Effector CD8-positive, alpha-beta T cell (primary cell): ENCODE measurements at places on chromosomes 3 and 15.

DNA sequence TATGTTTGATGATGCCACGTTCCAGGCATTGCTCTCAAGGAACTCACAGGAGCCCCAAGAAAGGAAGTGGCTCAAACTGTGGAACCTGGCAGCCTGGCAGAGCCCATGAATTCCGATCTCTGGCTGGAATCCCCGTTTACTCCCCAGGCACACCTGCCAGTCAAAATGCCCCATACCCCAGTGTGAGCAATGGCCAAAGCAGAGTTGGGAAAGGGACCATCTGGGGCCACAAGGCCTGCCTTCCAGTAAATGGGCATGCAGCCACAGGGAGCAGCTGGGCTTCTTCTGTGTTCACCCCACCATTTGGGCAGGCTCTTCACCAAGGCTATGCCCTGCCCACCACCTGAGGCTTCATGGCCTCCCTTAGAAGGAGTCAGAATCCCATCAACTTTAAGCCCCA, 257.0 kb upstream of the GOLGA6L4 start:
- no peak for DNase-seq

DNA sequence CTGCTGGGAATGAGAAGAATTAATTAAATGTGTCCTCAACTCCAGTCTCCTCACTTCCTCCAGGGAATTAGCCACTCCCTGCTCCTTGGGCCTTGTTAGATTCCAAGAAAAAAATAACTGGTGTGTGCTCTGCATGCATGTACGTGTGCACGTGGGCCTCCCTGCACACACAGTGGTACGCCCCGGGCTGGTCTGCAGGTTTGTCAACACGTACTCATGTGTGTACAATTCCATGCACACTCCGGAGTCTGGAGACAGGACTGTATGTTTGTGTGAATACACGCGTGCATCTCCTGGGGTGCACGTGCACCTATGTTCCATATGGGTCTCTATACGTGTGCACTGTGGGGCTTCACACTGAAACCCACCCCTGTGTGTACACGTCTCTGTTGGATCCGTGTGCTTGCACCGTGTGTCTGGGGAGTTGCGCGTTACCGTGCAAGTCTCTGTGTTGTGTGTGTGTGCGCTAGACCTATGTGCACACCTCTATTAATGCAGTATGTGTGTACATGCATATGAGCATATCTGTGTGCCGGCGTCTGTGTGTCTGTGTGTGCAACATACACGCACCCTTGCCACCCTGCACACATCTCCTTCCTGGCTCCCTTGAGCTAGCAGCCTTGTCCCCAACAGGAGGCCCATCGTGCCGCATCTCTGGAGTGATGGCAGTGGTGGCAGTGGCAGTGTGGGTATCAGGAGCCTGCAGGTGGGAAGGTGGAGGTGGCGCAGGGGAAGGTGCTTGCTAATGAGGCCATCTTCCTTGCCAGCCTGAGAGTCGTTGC, 210.1 kb downstream of the TBC1D2B start:
- DNase-seq, result no peak

DNA sequence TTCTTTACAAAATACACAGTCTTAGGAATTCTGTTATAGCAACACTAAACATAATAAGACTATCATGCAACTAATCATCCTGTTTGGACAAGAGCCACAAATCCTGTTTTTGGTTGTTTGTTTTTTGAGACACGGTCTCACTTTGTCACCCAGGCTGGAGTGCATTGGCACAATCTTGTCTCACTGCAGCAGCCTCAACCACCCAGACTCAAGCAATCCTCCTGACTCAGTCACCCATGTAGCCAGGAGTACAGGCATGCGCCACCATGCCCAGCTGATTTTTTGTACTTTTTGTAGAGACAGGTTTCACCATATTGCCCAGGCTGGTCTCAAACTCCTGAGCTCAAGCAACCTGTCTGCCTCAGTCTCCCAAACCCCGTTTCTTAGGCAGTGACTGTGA, 28.3 kb downstream of the NEDD4 start:
- DNase-seq, result no peak

- no peak for DNase-seq
These were observed 260.0 kb downstream of the EBLN2 start for GRCh38 chr3:73321286-73321999.

DNA sequence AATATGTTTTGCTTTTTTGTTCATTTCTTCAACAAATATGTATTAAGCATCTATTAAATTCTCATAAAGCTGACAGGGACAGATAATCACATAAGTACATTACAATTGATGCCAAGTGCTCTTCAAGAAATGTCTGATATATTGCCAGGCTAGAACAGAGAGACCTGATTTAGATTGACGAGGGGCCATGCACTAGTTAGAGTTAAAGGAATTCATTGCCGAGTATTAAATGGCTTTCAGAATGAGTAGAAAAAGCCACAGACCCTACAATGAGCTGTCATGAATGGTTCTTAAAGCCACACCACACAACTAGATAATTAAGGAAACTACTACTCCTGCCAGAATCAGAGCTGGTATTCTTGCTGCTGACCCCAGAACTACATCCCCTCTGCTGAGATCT, 250.2 kb upstream of the MME start:
- DNase-seq, result no peak

GRCh38 chr3:73137736-73138403, 76.4 kb downstream of the EBLN2 start:
- no peak for DNase-seq

- DNase-seq, result no peak
These were observed 22.2 kb downstream of the FAM98B start for GRCh38 chr15:38476120-38476519.

DNA sequence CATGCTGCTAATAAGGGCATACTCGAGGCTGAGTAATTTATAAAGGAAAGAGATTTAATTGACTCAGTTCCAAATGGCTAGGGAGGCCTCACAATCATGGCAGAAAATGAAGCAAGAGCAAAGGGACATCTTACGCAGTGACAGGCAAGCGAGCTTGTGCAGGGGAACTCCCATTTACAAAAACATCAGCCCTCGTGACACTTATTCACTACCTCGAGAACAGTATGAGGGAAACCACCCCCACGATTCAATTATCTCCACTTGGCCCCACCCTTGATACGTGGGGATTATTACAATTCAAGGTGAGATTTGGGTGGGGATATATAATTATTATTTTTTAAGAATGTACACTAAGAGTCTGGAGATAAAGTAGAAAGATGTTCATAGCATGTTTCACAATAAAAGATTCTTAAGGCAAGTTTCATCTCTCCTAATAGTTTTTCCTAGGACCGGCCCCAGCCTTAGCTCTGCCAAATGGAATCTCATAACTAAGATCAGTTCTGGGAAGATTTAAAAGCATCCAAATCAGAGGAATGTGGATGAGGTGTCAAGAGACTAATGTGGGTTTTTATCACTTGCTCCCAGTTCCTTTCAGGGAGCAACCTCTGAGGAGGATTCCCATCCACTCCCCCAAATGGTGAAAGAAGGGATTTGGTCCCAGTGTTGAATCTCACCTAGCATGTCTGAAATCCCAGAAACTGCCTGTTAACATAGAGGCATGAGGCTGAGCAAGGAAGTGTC, 221.0 kb downstream of the ZMAT3 start:
- DNase-seq, result no peak

- DNase-seq, result no peak
These were observed 143.3 kb downstream of the HCN4 start for GRCh38 chr15:73225358-73226015.

GRCh38 chr3:165642761-165643420, 194.3 kb downstream of the BCHE start:
- no peak for DNase-seq

DNA sequence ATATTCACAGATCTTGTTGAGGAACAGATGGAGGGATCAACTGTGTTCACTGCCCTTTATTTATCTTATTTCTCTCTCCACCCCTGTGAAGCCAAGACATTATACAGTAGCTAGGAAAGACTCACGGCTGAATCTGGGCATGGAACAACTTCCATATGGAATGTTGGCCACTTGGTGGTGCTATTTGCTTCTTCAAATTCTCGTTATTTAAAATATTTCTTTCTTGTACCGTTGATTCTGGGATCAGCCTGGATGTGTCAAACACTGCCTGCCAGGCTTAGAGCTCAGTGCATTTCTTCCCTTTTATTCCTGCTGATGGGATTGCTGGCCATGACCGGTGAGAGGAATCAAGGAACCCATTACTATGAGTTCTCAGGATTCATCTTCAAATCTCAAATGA, 17.5 kb upstream of the GASK1A start:
- DNase-seq, result no peak

GRCh38 chr15:85710340-85710842, 84.3 kb downstream of the KLHL25 start:
- DNase-seq, result no peak

DNA sequence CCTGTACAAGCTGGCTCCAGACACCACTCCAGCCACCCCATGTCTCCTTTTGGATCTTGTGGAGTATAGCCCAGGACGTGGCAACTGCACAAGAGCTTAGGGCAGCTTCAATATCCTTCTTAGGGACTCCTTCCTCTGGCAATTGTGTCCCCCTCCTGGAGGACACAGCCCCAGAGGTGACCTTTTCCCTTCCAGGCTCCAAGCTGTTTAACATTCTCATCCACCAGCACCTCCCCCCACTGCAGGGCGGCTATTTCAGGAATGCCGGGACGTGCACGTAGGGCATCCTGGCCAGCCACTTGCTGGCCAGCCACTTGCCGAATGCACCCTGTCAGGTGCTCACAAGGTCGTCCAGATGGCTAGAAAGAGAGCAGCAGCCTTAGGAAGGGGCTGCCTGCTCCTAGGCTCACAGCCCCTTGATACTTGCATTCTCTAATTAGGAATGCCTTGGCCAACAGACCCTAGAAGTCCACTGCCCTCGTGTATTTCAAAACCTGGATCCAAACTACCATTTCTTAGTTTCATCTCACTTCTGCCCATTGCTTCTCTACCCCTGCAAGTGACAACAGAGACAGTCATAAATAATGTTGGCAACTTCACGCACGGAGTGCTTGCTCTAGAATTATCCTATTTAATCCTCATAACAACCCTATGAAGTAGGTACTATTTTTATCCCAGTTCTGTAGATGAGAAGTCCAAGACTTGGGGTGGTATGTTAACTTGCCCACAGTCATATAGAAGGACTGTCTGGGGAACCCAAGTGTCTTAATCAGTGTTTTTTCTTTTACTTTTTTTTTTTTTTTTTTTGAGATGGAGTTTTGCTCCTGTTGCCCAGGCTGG, 24.5 kb upstream of the IDH2 start:
- DNase-seq, result no peak

DNA sequence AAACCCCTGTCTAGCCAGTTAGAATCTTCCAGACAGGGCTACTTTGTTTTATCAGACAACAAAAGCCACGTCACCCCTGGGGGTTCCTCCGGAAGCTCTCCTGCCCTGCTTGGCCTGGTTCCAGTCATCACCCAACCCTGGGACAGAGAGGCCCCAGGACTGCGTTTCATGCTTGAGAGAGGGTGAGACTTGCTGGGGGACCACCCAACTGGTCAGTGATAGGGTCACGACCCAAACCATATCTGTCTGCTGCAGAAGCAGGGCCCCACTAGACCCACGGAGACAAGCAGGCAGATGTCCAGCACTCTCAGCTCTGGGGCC, 1.2 kb downstream of the NT5DC2 start:
- DNase-seq, result no peak

DNA sequence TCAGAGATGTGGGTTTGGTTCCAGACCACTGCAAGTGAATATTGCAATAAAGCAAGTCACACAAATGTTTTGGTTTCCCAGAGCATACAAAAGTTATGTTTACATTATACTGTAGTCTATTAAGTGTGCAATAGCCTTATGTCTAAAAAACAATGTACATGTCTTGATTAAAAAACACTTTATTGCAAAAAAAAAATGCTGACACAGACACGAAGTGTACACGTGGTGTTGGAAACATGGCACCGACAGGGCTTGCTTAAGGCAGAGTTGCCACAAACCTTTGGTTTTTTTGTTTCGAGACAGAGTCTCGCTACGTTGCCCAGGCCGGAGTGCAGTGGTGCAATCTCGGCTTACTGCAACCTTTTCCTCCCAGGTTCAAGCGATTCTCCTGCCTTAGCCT, 50.1 kb downstream of the RAB11A start:
- DNase-seq, result no peak
